Hippocampal formation (tissue), 2 donors: ENCODE measurements at places on chromosomes 5 and 9.

GRCh38 chr9:134372581-134373267, 46.5 kb downstream of the RXRA start:
- DNase-seq = no peak

DNA sequence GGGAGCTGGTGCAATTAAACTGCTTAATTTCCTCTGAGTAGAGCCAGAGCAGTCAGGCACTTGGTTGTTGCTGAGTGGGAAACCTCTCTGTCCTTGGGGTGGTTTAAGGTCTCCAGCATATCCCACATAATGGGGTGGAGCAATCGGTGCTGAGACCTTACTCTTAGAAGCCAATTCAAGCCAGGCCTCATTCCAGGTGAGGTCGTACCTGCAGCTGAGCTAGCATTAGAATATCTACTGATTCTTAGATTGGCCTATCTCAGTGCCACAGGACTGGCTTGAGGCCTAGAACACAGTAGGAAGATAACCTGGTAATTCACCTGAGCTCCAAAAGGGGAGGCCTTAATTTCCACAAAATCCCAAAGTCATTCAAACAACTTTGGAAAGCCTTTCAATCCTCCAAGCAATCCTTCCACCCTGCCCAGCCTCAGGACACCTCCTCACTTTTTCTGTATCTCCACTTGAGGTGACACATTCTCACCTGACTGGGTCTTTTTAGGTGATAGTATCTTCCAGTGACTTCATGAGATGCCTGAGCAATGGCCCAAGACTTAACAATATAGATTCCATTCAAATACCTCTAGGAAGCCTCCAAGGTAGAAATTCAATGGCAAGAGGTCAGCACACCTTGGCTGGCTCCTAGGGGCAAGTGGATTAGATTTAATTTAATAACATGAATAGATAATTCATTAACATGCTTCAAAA, 91.0 kb downstream of the FEM1C start:
- no peak for DNase-seq

- DNase-seq = no peak
Measured at GRCh38 chr9:112665347-112665746, 52.6 kb downstream of the INIP start.

DNA sequence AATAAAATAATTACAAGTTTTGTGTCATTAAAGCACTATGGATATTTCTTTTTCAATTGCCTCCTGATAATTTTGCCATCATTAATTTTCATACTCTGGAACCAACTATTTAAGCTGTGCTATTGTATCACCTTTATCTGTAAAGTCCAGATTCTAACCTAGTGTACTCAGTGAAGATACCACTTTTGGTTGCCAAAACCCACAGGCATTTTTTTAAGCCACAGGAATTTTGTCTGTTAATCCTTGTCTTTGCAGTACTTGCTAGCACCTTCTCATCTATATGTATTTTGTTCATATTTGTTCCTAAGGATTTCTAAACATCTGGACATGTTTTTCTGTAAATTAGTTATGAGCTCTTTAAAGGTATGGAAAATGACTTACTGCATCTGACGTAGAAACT, 481.4 kb upstream of the DAB2 start:
- DNase-seq = no peak

DNA sequence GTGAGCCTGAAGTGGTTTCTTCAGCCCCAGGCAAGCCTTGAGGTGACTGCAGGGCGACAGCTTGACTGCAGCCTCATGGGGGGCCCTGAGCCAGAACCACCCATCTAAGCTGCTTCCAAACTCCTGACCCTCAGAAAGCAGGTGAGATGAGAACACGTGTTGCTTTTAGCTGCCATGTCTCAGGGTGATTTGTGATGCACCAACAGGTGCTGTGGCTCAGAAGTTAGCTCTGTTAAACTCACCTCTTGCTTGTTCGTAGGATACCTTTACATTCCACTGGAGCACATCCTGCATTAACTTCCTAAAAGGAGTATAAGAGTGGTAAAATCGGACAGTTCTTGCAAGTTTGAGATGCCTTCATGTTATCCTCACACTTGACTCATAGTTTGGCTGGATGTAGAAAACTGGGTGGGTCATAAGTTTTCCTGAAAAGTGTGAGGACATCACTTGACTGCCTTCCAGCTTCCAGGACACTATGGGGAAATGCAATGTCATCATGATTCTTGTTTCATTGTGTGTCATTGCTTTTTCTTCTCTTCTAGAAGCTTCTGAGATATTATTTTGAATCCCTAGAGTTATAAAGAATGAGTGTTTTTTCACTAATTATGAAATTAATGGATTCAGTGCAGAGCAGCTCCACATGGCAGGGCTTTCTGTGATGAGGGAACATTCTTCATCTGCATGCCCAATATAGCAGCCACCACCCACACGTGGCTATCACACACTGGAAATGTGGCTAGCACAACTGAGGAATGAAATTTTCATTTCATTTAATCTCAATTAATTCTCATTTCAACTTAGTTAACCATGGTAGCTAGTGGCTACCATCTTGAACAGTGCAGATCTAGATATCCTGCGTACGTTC, 92.3 kb downstream of the HSD17B3 start:
- no peak for DNase-seq

- DNase-seq = no peak
Measured at GRCh38 chr5:76408104-76408654, 5.1 kb downstream of the IQGAP2 start.

GRCh38 chr5:178537467-178538371, 52.5 kb downstream of the COL23A1 start:
- DNase-seq = no peak

GRCh38 chr9:136544964-136545691, 720 bp downstream of the NOTCH1 start:
- DNase-seq = no peak

- DNase-seq = no peak
Measured at GRCh38 chr9:106718936-106719335, 144.0 kb upstream of the ZNF462 start.

- DNase-seq = no peak
Measured at GRCh38 chr5:66413931-66414330, 182.3 kb upstream of the MAST4 start.

GRCh38 chr5:73296772-73297171, 123.8 kb downstream of the TMEM174 start:
- no peak for DNase-seq

DNA sequence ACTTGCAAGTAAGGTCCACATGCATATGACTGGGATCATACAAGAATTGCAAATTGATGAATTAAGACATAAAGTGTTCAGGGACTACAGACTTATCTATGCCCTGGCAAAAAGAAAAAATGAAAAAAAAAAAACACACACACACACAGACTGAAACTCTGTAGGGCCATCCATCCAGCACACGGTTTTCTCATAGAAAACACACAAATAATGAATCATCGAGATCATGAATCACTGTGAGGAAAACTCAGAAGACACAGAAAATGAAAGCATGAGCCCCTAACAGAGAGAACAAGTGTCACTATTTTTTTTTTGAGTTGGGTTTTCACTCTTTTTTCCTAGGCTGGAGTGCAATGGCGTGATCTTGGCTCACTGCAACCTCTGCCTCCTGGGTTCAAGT, 185.2 kb downstream of the IRX2 start:
- DNase-seq = no peak

DNA sequence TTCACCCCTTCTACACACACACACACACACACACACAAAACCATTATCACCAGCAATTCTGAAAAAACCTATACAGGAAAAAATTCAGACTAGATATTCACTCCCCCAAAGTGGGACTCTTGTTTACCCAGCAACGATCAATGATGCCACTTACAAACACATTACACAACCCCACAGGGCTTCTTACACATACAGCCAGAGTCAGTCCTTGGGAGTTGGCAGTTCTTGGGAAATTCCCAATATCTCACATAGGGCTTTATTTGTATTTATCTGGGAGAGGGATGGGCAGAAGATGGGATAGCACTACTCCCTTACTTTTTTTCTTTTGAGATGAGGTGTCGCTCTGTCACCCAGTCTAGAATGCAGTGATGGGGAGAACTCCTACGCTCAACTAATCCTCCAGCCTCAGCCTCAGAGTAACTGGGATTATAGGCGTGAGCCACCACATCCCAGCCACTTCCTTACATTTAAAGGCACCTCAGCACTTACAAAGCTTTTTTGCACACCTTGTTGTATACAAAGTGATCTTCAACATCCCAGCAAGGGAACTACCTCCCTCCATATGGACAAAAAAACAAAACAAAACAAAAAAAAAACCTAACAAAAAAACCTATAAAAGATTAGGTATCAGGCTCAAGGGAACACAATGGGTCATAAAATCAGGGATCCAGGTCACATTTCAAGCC, 168.4 kb downstream of the TSSK1B start:
- DNase-seq = no peak

DNA sequence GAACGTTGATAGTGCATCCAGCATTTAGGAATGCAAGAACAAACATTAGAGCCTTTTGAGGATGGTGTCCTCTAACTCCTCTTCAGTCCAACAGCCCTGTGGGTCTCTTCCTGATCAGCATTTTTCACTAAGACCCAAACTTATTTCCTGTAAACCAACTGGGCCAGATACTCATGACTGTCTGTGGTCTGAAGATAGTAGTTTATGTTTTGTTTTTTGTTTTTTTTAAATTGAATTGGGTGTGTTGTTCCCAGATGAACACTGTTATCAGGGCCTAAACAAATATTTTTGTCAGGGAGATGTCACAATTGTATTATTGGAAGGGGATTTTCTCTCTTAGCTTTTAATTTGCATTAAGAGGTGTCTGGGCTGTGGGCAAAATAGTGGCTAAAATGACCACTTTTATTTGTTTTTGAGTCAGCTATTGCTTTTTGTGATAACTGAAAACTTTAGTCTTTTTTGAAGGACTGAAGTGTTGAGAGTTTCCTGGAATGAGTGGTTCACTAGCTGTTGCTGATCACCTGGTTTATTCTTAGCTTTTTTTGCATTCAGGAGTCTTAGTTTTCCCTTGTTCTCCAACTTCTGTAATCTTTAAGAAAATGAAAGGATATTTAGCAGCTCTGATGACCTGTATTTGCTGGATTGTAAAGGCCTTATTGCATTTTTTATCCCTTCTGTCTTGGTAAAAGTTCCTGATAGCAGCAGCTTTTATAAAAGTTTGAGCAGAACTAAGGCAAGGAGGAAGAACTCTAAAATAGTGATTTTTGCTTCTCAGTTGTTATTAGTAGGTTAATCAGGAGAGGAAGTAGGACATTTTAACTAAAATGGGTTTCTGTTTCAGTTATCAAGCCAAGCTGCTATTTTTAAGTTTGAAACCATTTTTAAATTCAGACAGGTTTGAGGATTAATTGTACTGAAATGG, 5.5 kb downstream of the MAN2A1 start:
- DNase-seq = no peak

DNA sequence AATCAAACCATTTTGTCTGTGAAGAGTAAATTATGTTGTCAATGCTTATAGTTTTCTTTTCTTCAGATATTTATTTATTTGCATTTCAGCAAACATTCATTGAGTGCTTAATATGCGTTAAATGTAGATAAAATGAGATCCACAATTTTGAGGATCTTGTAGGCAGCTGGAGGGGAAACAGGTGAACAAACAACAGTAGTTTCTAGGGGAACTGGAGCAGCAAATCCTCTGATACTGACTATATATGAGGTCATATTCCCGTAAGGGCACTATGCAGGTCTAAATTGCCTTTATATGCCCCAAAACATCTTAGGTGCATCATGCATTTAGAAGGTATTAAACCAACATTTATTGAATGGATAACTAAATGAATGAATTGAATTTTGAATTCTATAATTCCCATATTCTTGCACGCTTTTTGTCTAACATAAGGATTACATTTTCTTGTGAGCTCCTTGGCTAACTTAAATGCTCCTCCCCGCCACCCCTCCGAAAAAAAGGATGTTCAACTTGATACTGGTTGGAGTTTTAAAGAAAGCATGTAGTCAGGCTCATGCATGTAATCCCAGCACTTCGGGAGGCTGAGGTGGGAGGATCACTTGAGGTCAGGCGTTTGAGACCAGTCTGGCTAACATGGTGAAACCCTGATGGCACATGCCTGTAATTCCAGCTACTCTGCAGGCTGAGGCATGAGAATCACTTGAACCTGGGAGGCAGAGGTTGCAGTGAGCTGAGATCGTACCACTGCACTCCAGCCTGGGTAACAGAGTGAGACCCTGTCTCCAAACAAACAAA, 299.8 kb downstream of the TMEM38B start:
- no peak for DNase-seq

DNA sequence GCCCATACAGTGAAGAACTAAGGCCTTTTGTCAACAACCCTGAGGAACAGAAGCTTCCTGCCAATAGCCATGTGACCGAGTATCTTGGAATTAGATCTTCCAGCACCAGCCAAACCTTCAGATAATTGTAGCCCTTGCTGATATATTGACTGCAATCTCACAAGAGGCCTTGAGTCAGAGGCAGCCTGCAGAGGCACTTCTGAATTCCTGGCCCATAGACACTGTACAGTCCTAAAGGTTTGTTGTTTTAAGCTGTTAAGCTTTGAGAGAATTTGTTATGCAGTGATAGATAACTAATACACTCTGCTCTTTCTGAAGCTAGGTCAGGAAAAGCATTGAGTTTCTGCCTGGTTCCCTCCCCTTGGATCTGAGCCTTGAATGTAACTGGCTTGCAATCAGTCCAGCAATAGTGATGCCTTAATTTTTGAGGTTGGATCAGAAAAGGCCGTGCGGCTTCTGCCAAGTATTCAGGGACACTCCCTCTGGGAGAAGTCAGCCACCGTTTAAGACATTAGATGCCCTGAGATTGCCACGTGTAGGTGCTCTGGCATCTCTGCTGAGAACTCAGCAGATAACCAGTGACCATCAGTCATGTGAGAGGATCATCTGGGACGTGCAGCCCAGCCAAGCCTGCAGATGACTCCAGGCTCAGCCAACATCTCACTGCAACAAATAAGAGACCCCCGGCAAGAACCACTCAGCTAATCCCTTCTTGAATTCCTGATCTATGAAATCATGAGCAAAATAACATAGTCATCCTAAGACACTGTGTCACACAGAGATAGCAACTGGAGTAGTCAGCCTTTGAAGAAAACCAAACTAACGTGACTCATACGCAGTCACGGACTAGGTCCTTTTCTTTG, 126.8 kb upstream of the STC2 start:
- DNase-seq = no peak

GRCh38 chr5:2291146-2291840, 408.6 kb upstream of the IRX4 start:
- no peak for DNase-seq

GRCh38 chr9:80679916-80680315, 1009.4 kb downstream of the TLE1 start:
- no peak for DNase-seq

DNA sequence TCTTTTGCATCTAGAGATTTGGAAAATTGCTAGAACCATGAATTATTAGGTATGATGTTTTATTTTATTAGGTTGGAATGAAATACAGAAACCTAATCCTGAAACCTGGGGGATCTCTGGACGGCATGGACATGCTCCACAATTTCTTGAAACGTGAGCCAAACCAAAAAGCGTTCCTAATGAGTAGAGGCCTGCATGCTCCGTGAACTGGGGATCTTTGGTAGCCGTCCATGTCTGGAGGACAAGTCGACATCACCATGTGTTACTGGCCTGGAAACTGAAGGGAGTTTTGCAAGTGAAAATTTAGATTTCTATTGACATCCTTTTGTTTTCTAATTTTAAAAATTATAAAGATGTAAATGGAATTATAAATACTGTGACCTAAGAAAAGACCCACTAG, 100.7 kb downstream of the NLN start:
- no peak for DNase-seq

GRCh38 chr5:96196407-96196806, 234.8 kb upstream of the ELL2 start:
- DNase-seq = no peak
